ENCODE measurements at places on chromosomes 1 and 21.

- DNase-seq: no peak
Observed at GRCh38 chr1:240766831-240767230, 154.9 kb upstream of the GREM2 start.

GRCh38 chr1:15353839-15354579, 55.7 kb upstream of the EFHD2 start:
- no peak for DNase-seq

GRCh38 chr1:211135342-211135950, 1.5 kb upstream of the KCNH1 start:
- peak; percentile 58 for DNase-seq

GRCh38 chr1:68149907-68150306, 82.4 kb downstream of the WLS start:
- DNase-seq: no peak

DNA sequence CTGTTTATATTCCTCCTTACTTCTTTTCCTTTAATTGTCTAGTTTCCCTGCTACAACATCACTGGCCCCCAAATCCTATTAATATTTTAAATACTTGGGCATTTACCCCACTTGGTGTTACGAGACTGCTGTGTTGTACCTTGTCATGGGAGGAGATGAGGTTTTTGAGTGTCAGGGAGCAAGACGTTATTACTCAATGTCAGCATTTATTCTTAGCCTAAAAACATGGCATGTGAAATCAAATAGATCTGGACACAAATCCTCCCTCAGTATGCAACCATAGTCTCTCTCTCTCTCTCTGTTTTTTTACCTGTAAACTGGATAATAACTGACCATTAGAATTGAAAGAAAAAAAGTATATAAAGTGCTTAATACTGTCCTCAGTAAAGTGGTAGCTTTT, 4.6 kb downstream of the LRRC8B start:
- no peak for DNase-seq

- no peak for DNase-seq
Observed at GRCh38 chr1:220430059-220430458, 97.9 kb upstream of the MARK1 start.

- DNase-seq: no peak
Observed at GRCh38 chr1:26094076-26094669, 17.5 kb upstream of the PDIK1L start.

GRCh38 chr1:41245659-41246058, 3.6 kb upstream of the SCMH1 start:
- DNase-seq: peak; percentile 58
